ENCODE measurements at places on chromosomes 3 and 15. TPM values are rescaled to one million over a fixed set of nuclear protein-coding genes. Genes with fewer than 3 reads are reported as not detected.

CXCR6 gene
- polyA plus RNA-seq: 0.19 TPM

NRROS gene
- 3.8 TPM for polyA plus RNA-seq

- DNase-seq: no peak
These were observed 185.8 kb upstream of the CFAP20DC start for GRCh38 chr3:59235634-59236012.

GRCh38 chr3:45870099-45870498 is 16.2 kb upstream of the CCR9 start:
- DNase-seq: no peak

EFL1 gene
- polyA plus RNA-seq: 24.5 TPM

DNA sequence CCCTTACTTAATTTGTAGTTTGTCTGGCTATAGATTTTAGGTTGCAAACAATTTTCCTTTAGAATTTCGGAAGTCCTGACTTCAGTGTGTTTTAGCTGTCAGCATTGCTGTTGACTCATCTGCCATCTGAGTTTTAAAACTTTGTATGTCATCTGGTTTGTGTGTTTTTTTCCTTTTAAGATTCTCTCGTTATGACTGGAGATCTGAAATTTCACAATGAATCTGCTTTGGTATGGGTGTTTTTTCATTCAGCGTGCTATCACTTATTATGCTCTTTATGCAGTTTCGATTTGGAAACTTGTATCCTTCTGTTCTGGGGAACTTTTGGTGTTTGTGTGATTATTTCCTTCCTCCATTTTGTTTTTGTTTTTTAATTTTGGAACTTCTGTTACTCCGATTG is 53.7 kb upstream of the ZNF280D start:
- no peak for DNase-seq

DNA sequence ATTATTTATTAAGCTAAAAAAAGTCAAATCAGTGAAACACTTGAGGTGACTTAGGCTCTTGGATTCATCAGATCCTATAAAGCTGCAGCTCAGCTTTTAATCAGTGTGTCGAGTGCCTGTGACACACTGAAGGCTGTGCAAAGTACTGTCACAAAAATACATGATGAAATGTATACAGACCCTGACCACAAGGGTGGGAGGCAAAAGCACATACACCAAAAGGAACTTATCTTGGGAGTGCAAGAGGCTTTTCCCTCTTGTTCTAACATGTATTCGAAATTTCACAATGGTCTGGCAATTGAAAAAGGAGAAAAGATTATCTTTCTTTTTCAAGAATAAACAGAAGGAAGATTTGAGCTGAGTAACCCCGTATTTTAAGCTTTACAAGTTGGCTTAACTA is 35.9 kb downstream of the VGLL4 start:
- DNase-seq: no peak

THAP10 gene
- 10.4 TPM for polyA plus RNA-seq

GRCh38 chr15:59622289-59622688 is 10.7 kb downstream of the GCNT3 start:
- DNase-seq: no peak

GRCh38 chr3:71709908-71710511 is 15.2 kb downstream of the EIF4E3 start:
- no peak for DNase-seq
